ENCODE measurements at places on chromosomes 2 and 18.

- DNase-seq = no peak
Measured at GRCh38 chr2:43168016-43168369, 58.4 kb downstream of the ZFP36L2 start.

GRCh38 chr2:86039178-86039962, 66.3 kb downstream of the POLR1A start:
- DNase-seq = no peak

GRCh38 chr2:1153920-1154319, 203.3 kb downstream of the SNTG2 start:
- no peak for DNase-seq

- no peak for DNase-seq
Measured at GRCh38 chr2:27118525-27119329, at the start of gene CGREF1. TSS of gene CGREF1 (minus strand) at chr2:27119128. CDS start at chr2:27104366, 14,762 bp downstream.

DNA sequence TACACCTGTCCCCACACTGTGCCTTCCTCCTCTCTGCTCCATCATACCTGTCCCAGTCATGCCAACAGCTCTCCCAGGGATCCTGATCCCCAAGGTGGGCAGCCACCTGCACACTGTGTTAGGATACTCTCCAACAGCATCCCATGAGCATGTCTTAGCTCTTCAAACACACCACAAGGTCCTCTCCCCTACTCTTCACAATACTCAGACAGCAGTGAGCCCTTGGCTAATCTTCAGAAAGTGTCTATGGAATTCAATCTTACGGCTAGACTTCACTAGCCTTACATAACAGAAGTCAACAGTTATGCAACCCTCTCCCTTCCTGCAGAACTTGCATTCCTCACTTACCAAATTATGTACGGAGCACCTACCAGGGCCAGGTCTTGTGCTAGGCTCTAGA, 79.9 kb downstream of the MYO5B start:
- no peak for DNase-seq

Data from LHCN-M2 (cell line).